ENCODE measurements at places on chromosomes 3 and 15.

GRCh38 chr3:141092663-141093062 is 41.5 kb downstream of the SPSB4 start:
- no peak for DNase-seq

DNA sequence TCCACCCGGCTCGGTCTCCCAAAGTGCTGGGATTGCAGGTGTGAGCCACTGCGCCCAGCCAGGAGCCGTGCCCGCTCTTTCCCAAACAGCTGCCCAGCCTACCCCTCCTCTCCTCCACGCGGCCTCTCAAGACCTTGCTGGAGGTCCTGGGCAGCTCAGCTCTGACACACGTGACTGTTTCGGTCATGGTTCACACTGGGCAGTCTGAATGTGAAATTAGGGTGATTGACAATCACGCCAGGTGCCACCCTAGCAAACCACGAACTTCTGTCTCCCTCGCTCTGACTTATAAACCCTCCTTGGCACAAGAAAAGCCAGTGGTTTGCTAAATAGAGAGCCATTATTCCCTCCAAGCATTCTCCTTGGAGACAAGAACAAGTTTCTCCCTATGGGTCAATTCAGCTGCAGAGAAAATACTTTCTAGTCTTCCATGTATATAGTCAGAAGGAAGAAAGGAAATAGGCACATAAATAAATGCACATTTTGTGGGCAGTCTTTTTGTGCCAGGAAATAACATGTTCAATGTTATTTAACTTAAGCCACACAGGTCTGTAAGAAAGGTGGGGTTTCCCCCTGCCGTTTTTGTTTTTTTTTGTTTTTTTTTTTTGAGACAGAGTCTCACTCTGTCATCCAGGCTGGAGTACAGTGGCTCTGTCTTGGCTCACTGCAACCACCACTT is 121.9 kb upstream of the MEF2A start:
- peak; percentile 33 for DNase-seq

DNA sequence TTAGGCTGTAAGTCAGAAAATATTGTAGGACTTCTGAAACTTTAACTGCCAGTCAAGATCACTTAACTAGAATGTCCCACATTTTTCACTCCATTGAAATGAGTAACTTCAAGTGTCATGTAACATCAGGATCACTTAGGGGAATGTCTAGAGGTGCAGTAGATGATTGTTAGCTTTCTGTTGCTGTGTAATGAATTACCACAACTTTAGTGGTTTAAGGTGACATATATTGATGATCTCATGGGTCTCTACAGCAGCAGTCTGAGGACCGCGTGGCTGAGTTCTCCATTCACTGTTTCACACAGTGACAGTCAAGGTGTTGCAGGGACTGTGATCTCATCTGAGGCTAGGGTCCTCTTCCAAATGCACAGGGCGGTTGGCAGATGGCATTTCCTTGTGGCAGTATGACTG is 82.7 kb downstream of the SLC25A26 start:
- DNase-seq, result no peak

GRCh38 chr15:65917407-65917756 is 48.1 kb downstream of the RAB11A start:
- DNase-seq, result no peak

DNA sequence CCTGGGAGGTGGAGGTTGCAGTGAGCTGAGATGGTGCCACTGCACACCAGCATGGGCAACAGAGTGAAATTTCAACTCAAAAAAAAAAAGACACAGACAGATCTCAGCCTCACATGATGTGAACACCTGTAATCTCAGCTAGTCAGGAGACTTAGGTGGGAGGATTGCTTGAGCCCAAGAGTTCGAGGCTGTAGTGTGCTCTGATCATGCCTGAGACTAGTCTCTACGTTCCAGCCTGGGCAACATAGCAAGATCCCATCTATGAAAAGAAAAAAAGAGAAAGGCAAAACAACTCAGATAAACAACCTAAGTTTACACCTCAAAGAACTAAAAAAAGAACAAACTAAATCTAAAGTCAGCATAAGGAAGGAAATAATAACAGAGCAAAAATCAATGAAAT is 11.0 kb downstream of the SCAPER start:
- DNase-seq, result no peak

DNA sequence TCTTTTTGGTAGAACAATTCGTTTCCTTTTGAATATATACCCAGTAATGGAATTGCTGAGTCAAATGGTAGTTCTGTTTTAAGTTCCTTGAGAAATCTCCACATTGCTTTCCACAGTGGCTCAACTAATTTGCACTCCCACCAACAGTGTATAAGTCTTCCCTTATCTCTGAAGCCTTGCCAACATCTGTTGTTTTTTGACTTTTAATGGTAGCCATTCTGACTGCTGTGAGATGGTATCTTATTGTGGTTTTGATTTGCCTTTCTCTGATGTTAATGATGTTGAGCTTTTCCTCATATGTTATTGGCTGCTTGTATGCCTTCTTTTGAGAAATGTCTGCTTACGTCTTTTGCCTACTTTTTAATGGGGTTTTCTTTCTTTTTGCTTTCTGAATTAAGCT is 270.6 kb upstream of the MEIS2 start:
- DNase-seq, result no peak

DNA sequence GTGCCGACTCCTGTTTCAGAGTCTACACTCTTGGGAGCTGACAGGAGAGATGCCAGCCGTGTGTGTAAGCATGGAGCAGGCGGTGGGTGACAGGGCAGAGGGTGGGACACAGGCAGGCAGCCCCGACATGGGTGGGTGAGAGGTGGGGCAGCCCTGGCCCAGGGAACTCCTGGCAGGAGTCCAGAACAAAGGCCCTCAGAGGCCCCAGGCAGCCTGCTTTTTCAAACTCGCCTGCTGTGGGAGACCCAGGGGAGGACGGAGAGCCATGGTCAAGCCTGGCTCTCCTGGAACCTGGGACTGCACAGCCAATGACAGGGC is 29.3 kb upstream of the SLC41A3 start:
- DNase-seq, result no peak

DNA sequence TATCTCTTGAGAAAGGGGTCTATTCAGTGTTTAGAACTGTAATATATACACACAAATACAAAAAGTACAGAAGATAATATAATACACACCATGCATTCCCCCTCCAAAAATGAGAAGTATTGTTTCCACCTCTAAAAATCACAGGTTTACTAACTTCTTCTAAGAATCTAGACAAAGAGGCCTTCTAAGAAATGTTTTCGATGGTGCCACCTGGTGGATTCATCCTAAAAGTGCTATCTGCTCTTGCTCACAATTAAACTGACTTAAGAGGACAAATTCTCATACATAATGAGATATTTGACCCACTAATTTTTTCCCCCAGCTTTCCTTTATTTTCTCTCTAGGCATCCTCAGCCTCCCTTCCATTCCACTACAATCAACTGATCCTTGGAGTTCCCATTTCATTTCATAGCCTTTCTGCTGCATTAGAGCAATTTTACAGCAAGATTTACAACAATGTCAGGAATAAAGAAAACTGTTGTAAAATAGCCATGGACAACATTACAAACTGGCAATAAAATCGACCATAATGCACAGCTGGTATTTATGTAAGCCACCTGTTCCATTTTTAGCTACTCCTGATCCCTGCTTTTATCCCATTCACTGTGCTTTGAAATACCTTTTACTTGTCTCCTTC is 124.6 kb downstream of the ARRDC4 start:
- no peak for DNase-seq

DNA sequence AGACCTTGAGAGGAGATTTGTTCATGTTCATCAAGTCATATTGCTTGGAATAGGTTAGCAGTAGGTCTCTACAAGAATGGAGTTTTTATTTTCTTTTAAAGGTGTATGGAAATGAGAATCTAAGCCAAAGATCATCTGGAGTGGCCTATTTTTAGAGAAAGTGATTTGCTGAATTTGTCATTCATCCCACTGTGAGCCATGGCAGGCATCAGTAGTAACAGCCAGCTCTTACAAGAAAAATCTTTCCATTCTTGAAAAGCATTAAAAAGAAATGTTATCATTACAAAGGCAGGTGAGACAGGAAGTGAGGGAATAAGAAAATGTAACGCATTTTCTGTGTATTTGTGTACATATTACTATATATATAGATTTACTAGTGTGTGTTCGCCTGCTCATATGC is 29.6 kb downstream of the STAC start:
- DNase-seq, result no peak

- DNase-seq, result peak; percentile 58
Measured at GRCh38 chr3:112043621-112044201, 9.2 kb downstream of the TMPRSS7 start.

GRCh38 chr15:62417439-62417838 is 252.4 kb upstream of the C2CD4B start:
- DNase-seq, result no peak

DNA sequence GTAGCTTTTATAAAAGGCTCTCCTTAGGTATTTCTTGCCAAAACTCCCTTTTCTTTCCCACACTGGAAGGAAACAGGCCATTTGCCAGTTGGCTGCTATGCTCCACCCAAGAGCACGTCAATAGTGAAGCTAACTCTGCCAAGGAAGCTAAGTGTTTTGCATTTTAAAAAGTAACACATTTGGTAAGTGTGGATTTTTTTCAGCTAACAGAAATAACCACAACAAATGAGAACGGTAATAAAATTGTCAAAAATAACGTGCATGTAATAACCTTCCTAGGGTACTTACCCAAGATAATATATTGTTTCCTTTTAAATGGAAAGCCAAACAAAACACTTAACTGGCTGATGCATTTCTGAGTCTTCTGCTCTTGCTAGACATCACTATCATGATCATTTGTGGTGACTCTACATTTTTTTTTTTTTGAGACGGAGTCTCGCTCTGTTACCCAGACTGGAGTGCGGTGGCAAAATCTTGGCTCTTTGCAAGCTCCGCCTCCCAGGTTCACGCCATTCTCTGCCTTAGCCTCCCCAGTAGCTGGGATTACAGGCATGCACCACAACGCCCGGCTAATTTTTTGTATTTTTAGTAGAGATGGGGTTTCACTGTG is 4.6 kb downstream of the DPP8 start:
- no peak for DNase-seq

DNA sequence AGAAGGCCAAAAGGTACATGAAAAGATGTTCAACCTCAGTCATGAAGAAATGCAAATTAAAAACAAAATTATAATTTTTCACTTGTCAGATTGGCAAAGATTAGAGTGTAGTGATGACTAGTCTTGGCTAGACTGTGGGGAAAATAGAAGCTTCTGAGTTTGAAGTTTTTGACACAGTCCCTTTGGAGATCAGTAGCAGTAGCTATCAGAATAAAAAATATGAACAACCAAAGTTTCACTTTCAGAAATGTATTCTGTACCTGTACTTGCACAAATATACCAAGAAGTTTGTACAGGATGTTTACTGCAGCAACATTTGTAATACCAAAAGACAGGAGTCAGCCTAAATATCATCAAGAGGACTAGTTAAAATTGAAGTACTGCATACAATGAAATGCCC is 14.1 kb downstream of the ATP2C1 start:
- DNase-seq, result no peak

DNA sequence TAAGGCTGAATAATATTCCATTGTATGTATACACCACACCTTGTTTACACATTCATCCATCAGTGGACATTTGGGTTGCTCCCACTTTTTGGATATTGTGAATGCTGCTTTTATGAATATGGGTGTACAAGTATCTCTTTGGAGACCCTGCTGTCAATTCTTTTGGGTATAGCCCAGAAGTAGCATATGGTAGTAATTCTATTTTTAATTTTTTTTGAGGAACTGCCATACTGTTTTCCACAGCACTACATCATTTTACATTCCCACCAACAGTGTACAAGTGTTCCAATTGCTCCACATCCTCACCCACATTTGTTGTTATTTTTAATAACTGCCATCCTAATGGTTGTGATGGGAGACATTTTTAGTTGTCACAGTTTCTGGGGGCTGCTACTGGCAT is 69.9 kb upstream of the PSMD6 start:
- no peak for DNase-seq

GRCh38 chr3:38648659-38649499 is 608 bp downstream of the SCN5A start:
- DNase-seq, result no peak

DNA sequence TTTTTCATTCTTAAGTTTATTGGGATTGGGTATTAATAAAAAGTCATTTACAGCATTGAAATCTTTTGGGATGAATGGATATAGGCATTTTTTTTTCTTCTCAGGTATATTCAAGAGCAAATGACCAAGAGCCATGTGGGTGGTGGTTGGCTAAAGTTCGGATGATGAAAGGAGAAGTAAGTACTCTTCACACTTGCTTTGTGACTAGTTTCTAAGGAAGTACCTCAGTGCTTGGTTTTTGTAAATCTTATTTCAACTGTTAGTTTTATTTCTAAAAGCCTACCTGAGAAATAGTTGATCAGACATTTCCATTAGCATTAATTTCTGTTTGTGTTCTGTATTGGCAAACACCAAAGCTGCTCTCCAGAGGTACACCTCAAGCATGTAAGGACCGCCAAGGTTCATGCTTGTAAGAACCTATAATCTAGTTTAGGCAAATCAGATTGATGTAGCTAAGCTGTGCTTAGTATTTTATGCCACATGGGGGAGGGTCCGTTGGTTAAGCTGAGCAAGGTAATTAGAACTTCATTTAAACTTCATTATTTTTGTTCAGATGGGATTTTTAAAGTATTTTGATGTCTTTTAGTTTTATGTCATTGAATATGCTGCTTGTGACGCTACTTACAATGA is 35.4 kb downstream of the FXR1 start:
- DNase-seq, result no peak

- DNase-seq, result no peak
Measured at GRCh38 chr3:134149286-134149685, 101.4 kb downstream of the RYK start.

- no peak for DNase-seq
Measured at GRCh38 chr15:50176869-50177268, 5.1 kb upstream of the SLC27A2 start.

GRCh38 chr3:38126121-38126892 is 10.6 kb downstream of the ACAA1 start:
- DNase-seq, result peak; percentile 40

Data from islet precursor cell (in vitro differentiated cells).